Activated CD4-positive, alpha-beta T cell treated with anti-CD3 and anti-CD28 coated beads, Interleukin-2, amount 50 U/mL, for 24 hours (primary cell): ENCODE measurements at places on chromosomes 1 and 21.

GRCh38 chr21:43658088-43658741, 1.1 kb downstream of the HSF2BP start:
- no peak for DNase-seq

DNA sequence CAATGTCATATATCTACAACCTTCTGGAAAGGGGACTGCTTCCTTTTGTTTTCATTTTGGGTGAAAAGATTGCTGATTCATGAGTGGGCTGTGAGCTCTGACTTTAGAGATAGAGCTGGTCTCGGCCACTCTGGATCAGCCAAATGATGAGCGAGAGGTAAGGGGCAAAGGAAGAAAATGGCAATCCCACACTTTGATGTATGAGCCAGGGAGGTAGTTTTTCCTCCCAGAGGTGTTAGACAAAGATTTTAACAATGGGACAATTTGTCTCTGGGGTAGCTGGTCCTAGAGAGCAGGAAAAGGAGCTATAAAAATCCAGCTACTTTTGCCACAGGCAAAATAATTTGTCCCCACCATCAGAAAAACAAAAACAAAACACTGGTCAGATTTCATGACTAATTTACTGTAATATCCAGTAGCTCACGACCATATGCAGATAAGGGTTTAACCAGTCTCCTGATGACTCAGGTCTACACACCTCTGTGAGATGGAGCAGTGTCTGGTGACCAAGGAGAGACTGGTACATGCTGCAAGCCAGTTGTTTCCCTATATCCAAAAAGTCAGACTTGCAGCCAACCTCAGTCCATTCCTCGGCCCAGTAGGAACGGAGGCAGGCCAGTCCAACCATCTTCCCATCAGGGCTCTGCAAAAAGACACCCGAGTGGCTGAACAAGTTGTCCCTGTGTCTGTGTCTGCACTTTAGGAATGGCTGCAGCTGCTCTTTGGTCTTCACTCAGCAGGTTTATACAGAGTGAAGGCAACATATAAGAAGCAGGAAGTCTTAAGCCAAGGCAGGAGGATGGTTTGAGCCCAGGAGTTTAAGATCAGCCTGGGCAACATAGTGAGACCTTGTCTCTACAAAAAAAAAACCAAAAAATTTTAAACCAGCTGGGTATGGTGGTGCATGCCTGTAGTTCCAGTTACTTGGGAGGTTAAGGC, 29.2 kb downstream of the DNASE2B start:
- no peak for DNase-seq

DNA sequence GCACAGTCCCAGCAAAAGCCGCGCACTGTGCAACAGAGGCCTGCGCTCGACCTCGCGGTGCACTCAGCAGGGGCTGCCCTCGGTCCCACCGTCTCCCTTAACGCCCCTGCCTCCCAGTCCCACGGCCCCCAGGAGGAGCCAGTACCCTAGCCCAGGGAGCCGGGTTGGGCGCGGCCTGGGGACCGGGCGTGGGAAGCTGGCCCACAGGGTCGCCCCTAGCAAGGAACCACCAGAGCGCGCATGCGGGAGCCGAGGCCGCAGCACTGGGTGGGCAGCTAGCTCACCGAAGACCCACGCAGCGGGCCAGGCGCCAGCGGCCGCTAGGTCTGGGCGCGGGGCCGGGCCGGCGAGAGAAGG, 21.6 kb upstream of the ZNF678 start:
- DNase-seq, result no peak

DNA sequence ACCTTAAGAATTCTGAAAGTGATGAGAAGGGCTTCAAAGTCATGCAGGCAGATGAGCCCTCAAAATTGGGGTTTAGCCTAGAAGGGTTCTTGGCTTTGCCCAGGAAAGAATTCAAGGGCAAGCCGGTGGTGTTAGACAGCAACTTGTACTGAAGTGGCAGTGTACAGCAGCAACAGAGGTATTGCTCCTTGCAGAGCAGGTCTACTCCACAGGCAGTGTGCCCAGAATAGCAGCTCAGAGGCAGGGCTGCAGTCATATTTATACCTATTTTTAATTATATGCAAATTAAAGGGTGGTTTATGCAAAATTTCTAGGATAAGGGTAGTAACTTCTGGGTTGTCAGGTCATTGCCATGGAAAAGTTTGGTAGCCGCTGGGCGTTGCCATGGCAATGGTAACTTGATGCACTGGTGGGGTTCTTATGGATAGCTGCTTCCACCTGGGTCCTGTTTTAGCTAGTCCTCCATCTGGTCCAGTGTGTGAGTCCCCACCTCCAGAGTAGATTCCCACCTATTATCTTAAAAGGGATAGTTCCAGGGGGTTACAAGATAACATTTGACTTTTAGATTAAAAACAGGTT, 57.9 kb upstream of the CR2 start:
- no peak for DNase-seq

- no peak for DNase-seq
Measured at GRCh38 chr1:187790724-187791123, 962.0 kb downstream of the PLA2G4A start.

DNA sequence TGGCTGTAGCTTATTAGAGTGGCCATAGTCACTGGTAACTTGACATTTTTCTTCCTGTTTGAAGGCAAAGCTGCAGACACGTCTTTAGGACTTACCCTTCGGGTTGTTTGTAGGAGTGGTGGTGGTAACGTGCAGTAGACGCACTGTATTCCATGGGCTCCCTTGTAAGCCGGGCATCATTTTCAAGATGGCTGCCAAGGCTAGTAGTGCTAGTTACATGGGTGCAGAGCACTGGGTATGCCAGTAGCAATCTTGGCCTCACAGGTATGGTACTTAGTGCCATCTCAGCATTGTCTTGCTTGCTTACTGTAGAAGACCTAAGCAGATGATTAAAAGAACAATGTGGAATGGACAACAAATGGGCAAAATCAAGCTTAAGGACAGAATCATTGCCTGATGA, 1.9 kb downstream of the YBX1 start:
- no peak for DNase-seq

DNA sequence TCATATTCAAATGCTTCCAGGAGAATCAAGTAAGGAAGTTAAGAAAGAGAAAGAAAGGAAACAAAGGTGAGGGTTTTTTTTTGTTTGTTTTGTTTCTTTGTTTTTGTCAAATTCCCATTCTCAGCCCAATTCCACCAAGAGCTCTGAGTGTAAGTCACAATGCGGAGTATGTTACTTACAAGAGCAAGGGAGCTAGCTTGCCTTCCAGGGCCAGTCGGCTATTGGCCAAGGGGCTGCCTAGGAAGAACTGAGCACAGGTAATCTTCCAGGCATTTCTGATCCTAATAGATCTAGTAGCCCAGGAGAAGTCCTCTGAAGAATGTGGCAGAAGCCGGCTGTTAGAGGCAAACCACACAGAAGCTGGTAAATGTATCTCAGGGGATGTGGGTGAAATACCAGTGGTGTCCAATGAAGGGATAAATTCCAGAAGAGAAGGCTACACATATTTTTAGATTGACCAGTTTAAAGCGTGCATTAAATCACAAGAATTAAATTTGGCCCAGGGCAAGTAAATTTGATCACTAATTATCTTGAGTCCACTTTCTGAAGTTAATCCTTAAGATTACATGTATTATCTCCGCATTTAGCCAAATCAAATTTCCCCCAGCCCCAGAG, 239.6 kb upstream of the ADAMTS5 start:
- no peak for DNase-seq

- no peak for DNase-seq
Measured at GRCh38 chr1:18230840-18231239, 123.2 kb downstream of the IGSF21 start.

GRCh38 chr1:86018283-86018923, 138.2 kb downstream of the COL24A1 start:
- DNase-seq, result no peak

DNA sequence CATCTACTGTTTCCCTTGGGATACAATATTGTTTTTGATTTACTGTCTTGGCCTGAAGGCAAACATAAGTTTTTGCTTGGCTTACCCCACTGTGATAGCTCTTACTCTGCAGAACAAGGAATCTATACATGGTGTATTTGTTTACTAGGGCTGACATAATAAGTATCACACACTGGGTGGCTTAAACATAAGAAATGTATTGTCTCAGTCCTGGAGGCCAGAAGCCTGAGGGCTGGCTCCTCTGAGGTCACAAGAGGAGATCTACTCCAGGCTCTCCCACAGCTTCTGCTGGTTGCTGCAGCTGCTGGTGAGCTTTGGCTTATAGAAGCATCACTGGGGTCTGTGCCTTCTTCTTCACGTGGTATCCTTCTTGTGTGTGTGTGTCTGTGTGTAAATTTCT, 30.7 kb upstream of the IGSF5 start:
- DNase-seq, result no peak

GRCh38 chr1:211920141-211920572, 89.6 kb upstream of the LPGAT1 start:
- no peak for DNase-seq

DNA sequence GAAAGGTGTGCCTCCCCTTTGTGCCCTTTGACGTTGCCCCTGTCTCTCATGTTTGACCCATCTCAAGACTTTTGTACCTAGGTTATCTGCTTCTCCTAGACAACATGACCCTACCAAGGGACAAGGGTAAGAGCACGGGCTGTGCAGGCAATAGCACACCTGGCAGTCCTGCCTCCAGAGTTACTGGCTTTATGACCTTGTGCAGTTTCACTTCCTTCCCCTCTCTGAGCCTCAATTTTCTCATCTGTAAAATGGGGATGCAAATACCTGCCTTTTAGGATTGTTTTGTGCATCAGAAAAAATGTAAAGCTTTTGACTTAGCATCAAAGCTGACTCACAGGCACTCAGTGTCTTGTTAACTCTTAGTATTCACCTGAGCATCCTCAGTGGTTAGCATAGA, 36.4 kb downstream of the ELK4 start:
- no peak for DNase-seq

DNA sequence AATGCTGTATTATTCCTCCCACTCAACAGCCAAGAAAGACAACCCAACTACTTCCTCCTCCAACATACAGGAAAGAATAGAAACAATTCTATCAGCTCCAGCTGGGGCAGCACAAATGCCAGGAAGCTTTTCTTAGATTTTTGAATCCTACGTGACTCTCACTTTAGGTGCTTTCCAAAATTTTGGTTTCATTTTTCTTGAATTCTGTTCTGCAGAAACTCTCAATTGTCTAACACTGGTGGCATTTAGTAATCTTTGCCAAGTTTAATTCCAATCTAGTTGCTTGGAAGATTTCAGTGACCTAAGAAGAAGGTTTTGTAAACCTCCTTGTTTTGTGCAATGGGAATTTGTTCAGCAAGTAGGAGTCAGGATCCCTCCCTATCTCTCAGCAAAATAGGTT, 37.1 kb upstream of the DOCK7 start:
- no peak for DNase-seq

- DNase-seq, result no peak
Measured at GRCh38 chr1:201749059-201749690, 79.8 kb upstream of the IPO9 start.

DNA sequence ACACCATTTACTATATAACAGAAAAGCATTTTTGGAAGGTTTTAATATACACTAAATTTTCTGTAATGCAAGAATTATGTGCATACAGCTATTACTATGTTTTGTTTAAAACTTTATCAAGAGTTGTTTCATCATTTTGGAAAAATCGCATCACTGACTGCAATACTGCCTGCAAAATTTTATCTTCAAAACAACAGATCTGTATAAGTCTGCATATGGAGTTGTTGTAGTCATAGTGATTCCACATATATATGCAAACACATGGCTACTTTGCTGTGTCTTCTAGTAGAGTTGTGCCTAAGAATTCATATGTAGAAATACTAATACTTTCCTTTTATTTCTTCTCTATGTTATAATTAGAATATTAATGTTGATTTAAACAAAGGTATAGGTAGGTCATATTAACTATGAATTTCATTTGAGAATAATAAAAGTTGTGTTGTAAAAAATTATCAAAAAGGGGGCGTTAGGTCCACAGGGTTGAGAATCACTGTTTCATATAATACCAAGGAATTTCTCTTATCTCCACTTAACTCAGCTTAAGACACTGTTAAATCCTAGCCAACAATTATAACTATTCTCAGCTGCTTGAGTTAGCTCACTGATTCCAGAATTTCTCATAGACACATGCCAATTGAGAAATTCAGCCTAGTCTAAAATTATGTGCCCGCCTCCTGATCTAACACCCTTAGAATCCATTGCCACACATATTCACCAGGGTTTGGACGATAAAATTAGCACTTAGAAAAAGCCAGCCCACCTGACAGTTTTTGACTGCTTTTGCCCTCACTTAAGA, 22.9 kb upstream of the LAMC1 start:
- DNase-seq, result no peak

DNA sequence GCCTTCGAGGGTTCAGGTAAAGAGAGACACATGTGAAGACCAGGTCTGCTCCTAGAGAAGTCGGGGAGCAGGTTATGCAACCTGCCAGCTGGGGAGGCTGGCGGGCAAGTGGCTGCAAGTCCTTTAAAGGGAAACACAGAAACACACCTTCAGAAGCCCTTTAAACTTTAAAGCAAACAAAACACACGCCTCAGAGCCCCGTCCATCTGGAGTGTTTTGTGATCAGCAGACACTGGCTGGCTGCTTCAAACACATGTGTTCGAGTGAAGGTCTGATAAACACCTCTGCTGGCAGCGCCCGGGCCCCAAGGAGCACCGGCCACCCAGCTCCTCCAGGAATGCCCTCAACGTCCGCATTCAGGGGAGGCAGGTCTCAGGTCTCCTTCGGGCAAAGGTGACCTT, 15.2 kb downstream of the RIPK4 start:
- no peak for DNase-seq

DNA sequence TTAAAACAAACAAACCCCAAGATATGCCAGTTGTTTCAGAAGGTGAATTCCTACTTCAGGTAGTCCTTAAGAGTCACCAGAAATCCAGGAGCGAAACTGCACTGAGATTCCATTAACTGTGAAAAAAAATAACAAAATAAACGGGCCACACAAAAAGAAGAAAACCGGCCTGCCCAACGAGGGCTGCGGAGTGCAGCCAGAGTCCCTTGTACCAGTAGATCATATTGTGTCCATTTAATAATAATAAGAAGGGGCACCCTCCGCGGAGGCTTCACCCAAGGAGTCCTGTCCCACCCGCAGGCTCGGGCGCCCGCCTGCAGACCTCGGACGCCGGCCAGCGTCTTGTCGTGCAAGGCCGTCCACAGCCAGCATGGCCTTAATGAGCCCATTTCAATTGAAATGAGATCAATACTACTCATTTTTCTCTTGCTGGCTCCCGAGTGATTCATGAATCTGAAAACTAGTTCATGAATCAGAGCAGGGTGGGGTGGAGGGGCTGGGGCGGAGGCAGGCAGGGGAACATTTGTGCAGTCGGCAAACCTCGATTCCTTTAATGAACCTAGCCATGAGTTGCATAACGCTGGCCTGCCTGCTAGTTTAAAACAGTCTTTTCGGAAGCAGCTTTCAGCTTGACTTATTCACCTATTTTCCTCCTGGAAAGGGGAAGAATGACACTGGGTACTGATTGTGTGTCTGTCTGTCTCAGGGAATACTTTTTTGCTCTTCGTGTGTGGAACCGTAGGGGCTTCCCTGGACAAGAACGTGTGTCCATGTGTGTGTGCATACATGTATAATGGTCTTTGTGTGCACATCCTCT, 113.1 kb upstream of the IRF2BP2 start:
- DNase-seq, result peak; percentile 46

DNA sequence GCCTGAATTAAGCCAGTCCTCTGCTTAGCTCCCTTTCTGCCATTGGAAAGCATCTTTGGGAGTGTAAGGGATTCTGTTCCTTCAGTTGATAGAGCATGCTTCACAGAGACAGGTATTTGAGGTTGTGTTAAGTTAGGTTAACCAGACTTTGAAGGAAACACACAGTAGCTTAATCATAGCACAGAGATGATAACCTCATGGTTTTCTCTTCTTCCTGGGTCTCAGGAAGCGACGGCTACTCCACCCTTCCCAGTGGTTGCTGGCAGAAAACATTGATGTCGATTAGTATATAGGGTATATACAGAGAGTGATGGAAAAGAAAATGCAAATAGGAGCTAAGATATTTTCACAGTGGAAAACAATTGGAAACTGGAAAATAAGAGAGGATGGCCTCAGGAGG, 42.0 kb downstream of the S1PR1 start:
- DNase-seq, result no peak
